ENCODE measurements at places on chromosomes 7 and 10. TPM values are rescaled to one million over a fixed set of nuclear protein-coding genes. Genes with fewer than 3 reads are reported as not detected.

GALNT11 gene
- polyA plus RNA-seq: 24.6 TPM

TBATA gene
- polyA plus RNA-seq: not detected

SPAM1 gene
- not detected for polyA plus RNA-seq

AGBL3 gene
- polyA plus RNA-seq: 1.1 TPM

COL1A2 gene
- 486 TPM for polyA plus RNA-seq

DLX6 gene
- not detected for polyA plus RNA-seq

FEZF1 gene
- polyA plus RNA-seq: not detected

ITGA8 gene
- polyA plus RNA-seq: 4.3 TPM

GRM3 gene
- polyA plus RNA-seq: 0.03 TPM
